Activated CD4-positive, CD25-positive, alpha-beta regulatory T cell (primary cell): ENCODE measurements at places on chromosomes 2 and 18.

- DNase-seq, result no peak
These were observed 38.1 kb downstream of the ACOXL start for GRCh38 chr2:110770404-110770958.

- DNase-seq, result no peak
These were observed 204.2 kb downstream of the BABAM2 start for GRCh38 chr2:28094739-28095138.

GRCh38 chr2:31388736-31389135 lies 25.8 kb downstream of the XDH start:
- no peak for DNase-seq

DNA sequence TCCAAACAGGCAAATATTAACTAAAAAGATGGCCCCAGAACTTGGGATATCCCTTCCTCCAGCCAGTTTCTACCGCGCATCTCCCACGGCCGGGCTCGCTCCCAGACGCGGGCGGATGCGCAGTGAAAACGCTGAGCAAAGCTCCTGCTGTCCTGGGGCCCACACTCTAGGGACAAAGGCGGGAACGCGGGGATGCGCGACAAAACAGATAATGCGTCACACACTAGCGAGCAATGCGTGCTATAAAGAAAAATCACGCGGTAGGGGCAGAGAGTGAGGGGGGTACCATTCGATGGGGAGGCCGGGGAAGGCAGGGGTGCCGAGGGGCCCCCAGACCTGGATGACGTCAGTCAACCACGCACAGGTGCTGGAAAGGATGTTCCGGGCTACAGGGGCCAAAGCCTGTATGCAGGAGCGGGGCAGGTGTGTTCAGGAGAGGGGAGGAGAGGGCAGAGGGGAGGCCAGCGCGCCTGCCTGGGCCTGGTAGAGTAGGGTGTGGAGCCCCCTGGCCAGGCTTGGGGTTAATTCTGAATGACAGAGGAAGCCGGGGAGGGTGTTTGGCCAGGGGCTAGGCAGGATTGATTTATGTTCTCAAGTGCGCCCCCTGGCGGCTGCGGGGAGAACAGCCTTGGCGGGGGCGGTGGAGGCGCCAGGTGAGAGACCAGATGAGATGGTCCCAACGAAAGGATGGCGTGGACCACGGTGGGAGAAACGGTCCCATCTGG lies 14.9 kb upstream of the ITM2C start:
- peak; percentile 46 for DNase-seq

DNA sequence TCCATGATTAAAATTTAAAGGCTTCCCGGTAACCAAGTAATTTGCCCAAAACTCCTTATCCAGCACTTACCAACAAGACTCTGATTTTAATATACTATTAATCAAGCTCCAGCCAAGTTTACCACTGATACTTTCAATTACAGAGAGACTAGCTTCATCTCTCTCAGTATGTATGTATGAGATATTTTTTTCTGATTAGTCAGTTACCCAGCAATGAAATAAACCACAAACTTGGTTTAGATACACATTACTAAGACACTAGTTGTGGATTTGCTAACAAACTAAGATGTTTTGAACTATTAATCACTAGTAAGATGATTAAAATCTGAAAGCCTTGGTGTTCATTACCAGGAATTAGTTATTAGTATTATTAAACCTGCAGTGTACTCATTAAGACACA lies 1272.2 kb upstream of the ACVR2A start:
- DNase-seq, result no peak

- DNase-seq, result no peak
These were observed 19.6 kb upstream of the HNMT start for GRCh38 chr2:137944714-137945113.

- DNase-seq, result no peak
These were observed 360.5 kb downstream of the SOX11 start for GRCh38 chr2:6052649-6053048.

- no peak for DNase-seq
These were observed 418.6 kb upstream of the SLC39A10 start for GRCh38 chr2:195238379-195238778.

- no peak for DNase-seq
These were observed 58.7 kb upstream of the SP3 start for GRCh38 chr2:174023591-174024523.

DNA sequence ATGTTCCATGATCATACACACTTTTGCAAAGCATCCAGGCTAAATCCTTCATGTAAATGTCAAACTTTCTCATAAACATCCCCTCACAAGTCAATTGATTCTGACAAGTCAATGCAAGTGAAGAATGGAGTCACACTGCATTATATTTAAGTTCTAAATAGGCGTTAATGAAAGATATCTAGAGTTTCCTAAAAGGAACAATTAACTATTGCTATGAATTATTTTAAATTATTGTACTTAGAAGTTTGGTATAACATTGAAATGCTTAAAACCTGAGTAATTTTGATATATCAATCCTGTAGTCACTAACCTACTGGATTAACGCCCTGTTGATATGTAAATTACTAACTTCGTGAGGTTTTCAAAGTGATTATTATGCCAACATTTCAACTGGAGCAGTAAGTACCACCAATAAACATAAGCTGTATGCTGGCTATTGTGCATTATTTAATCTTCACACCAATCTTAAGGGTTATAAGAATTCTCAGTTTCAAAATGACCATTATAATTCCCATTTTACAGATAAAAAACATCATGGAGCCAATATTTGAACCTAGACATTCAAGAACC lies 884.3 kb downstream of the ERBB4 start:
- no peak for DNase-seq

DNA sequence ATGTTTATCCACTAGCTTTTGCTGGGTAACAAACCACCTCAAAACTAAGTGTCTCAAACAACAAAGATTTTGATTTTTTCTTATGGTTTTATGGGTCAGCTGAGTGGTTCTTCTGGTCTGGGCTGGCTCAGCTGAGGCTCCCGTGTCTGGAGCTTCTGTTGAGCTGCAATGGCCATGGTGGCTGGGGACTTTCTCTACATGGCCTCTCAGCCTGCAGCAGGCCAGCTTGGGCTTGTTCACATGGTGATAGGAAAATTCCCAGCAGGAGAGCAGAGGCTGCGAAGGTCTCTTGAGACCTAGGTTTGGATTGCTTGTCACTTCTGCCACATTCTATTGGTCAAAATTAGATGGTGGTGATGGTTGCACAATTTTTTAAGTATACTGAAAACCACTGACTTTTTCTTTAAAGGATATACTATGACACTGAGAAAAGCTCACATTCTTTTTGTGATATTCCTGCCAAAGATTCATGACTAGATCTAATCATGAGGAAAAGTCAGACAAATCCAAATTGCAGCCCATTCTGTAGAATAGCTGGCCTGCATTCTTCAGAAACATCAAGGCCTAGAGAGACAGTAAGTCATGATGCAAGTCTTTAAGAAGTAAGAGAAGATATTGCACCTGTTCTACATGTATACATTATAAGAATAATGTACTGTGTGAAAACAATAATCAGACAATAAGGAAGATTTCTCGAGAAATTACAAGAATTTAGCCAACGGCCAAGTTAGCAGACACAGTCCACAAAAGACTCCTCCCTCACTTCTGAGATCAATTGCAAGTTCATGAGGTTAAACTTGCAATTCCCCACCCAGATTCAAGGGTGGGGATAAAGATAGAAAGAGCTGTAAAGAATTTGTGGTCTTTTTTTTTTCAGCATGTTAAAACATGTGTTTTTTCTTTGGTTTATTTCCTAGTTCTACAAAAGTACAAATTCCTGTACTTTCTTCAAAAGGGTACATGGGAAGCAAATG lies 35.0 kb upstream of the IL1R2 start:
- no peak for DNase-seq

GRCh38 chr18:40926679-40927078 lies 1028.4 kb upstream of the PIK3C3 start:
- DNase-seq, result no peak

DNA sequence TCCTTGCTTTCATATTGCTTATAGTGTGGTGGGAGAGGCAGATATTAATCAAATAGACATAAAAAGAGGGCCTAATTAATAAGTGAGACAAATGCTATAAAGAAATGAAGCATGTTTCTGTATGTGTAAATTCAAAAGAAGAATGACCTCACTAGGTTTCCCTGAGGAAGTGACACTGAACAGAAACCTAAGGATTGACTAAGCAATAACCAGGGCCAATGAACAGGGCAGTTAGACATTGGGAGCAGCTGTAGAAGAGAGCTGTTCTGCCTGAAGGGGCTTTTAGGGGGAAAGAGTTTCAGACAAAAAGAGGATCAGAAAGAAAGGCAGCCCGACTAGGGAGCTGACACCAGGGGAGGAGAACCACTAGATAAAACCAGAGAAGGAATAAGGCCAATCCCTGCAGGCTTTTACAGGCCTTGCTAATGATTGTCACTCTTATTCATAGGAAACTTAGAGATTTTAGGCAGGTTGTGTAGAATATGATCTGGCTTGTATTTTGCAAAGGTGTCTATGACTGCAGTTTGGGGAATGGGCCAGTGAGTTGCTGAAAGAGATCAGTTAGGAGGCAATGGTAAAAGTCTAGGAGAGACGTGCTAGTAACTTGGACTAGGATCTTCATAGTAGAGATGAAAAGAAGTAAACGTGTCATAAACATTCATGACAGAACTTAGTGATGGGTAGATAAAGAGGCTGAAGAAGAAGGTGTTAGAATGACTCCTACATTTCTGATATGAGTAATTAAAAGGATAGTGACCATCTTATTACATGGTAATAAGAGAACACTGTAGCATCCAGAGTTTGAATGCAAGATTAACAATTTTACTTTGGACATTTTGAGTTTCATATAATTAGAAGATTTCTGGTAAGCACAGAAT lies 26.8 kb upstream of the NABP1 start:
- DNase-seq, result no peak

DNA sequence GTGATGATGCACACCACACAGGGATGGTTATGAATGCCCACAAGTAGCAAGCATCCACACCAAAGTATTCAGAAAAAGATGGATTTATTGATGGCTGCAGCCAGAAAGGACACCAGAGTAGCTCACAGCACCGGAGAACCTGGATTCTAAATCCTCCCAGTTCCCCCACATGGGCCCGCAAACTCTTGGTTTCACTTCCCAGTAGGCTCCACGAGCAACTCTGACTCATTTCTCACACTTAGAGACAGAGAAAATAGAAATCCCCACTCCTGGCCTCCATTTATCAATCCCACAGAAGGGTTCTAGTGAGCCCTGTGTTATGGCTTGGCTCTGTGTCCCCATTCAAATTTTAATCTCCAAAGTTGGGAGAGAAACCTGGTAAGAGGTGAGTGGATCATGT lies 426.7 kb upstream of the MYT1L start:
- DNase-seq, result no peak

GRCh38 chr2:102155703-102156515 lies 13.4 kb downstream of the IL1R1 start:
- DNase-seq, result no peak

DNA sequence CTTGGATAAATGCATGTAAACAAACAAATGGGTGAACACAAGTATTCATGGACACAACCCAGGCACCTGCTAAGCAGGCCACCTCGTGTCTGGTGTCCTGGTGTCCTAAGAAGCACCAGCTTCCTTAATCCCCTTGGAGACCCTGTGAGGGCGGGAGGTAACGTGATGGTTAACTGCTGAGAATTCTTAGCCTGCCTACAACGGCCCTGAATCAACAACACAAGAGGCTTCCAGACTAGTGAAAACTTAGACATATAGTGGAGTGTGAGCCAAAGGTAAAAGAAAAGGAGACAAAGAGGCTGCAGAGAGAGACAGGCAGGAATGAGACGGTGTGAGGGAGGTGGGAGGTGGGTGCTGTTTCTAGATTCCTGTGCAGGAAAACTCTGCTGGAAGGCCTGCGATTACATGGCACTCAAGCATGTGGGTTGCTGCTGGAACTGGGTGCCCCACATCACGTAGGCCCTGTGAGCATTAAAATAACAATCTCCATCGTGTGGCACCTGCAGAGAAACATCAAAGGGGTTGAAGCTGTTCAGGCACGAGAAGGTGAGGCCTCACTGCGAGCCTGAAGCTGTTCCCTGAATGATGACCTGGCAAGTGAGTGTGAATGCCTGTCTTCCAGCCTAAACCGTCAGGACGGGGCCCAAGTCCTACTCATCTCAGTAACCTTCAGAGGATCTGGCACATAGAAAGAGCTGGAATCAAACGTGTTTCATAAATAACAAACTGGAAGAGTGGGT lies 64.2 kb downstream of the RPL37A start:
- no peak for DNase-seq

- DNase-seq, result no peak
These were observed 243.8 kb upstream of the CHST9 start for GRCh38 chr18:27428716-27429475.

- DNase-seq, result no peak
These were observed 10.9 kb downstream of the IMPA2 start for GRCh38 chr18:11992096-11992790.

GRCh38 chr2:224901121-224901676 lies 141.1 kb downstream of the DOCK10 start:
- DNase-seq, result no peak

- no peak for DNase-seq
These were observed 48.1 kb downstream of the TIMM21 start for GRCh38 chr18:74196220-74197119.

- no peak for DNase-seq
These were observed 34.5 kb upstream of the FOSL2 start for GRCh38 chr2:28357948-28358667.

DNA sequence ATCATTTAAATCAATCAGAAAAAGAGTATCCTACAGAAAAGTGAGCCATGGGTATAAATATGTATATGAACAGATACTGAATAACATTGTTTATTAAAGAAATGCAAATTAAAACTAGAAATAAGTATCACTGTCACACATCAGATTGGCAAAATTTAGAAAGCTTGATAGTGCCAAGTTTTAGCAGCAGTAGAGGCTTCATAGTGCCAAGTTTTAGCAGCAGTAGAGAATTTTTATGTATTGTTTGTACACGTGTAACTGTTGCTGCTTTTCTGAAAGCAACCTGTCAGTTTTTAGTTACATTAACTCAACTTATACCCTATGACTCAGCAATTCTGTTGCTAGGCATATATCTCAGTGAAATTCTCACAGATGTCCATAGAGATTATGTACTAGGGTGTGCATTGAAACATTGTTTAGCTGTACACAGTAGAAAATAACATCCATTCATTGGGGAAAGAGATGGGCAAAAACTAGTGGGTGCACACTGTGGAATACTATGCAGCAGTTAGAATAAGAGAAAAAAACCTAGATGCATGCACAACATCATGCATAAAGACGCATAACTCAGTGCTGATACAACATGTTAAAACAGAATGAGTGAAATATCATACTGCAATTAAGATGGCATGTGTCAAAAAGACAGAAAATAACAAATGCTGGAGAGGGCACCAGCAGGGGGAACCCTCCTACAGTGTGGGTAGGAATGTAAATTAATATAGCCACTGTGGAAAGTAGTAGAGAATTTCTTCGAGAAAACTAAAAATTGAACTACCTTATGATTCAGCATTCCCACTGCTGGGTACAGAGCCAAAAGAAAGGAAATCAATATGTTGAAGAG lies 294.5 kb upstream of the NT5C1B start:
- DNase-seq, result no peak

GRCh38 chr2:170375192-170375591 lies 197.2 kb downstream of the MYO3B start:
- no peak for DNase-seq
